ENCODE measurements at places on chromosomes 7 and 10.

DNA sequence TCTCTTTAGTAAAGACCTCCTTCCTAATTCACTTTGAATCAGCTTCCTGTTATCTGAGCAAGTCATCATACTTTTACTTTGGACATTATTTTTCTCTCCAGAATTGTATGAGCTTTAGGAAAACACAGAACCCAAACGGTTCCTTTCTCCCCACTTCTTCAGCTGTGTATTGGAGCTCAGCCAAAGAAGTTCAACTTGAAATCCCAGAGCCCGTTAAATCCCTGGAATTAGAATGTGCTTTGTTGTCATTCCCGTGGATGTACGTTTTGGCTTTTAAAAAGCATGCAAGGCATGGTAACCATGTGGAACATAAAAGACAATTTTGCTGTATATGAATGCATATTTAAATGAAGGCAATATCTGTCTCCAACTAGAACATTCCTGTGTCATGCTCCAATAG lies 46.6 kb downstream of the AGMO start:
- DNase-seq = no peak

GRCh38 chr7:32673275-32673983 lies 178.1 kb downstream of the AVL9 start:
- DNase-seq = no peak

DNA sequence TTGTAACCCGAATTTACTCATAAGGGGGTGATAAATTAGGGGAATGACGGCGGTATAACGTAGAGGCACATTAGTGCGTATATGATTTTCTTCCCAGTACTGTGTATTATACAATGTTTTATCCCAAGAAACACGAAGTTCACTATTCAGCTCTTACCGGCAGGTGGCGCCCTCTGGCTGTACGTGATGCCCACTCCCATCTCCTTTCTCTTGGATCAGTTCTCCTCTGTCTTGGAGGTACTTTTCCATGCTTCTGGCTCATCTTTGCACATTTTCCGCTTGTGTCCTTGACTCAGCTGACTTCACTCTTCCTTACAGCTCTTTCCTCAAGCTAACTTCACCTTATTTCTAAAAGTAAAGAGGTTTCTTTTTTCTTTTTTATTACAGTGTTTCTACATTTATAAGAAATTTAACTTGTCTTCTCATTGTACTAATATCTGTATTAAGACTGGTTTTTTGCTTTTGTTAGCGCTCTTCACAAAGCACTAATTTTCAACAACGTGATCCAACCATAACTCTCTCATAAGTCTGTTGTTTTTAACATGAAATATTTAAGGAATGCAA lies 21.3 kb downstream of the TMEM176B start:
- peak; percentile 60 for DNase-seq

GRCh38 chr7:11830582-11831155 lies 1.3 kb downstream of the THSD7A start:
- no peak for DNase-seq

DNA sequence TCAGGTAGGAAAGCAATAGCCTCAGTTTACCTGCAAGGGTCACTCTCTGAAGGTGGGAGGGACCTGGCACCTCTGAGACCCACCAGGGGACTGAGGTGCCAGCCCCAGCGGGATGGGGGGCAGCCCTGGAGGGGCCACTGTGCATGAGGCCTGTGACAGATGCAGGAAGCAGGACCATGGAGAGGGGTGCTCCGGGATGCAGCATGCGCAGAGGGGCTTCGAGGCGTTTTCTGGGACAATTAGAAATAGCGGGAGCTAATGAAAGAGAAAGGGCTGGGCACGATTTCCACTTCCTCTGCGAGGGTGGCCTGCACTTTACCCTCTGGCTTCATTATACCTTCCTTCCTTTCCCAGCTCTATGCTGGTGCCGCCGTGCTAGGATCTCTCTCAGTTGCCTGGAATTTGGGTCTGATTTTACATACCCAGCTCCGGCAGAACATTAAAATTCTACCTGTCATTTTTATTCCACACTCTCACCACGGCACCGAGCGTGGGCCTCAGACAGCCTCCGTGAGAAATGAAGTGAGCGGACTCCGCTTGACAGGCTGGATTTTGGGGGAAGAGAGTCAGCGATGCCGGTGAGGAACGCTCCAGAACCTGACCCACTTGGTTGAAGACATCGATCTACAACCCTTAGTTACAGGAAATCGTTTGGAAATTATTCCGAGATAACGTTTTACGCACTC lies 333.9 kb upstream of the PFKP start:
- peak; percentile 1 for DNase-seq

GRCh38 chr10:73167458-73167782 lies 388 bp downstream of the ECD start:
- no peak for DNase-seq

GRCh38 chr7:2701832-2702593 lies 14.0 kb downstream of the AMZ1 start:
- peak; percentile 79 for DNase-seq

DNA sequence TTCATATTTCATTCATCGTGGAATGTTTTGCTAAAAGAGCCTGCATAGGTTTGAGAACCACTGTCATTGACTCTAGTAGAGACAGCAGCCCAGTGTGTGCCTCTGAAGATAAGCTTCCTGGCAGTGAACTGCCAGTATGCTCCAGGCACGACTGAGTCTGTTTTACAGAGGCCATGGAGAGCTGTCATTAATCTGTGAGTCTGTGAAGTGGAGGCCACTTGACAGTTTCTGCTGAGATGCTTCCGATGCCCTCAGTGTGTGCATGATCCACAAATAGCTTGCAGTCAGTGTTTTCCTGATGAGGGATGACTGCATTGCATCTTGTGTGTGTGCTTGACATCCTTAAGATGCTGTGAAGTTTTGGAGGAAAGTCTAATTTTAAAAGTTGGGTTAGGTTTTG lies 162.2 kb downstream of the PFKFB3 start:
- DNase-seq = no peak

DNA sequence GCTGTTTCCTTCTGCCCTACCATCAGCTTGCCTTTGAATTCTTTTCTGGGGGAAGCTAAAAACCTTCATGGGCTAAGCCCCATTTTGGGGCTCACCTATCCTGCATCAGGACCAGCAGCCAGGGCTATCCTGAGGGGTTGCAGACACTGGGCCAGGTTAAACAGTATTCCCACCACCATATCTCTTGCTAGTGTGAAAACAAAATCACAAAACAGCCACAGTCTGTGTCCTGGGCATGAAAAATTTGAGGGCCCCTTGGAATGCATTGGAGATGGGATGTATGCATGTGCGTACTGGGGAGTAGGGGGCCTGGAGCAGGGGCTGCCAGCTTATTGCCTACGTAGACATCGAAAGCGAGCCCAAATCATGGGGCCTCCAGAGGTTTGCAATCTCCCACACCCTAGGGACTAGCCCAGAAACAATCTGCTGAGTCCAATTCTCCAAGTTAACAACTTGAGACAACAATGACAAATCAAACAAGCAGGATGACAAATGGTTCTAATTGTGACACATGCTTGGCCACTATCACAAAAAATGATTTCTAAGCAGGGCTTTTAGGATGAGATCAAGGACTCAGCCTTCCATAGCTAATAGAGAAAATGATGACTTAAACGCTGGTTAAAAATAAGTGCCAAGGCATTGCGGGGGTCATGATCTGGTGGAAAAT lies 557.1 kb downstream of the KCNMA1 start:
- no peak for DNase-seq

DNA sequence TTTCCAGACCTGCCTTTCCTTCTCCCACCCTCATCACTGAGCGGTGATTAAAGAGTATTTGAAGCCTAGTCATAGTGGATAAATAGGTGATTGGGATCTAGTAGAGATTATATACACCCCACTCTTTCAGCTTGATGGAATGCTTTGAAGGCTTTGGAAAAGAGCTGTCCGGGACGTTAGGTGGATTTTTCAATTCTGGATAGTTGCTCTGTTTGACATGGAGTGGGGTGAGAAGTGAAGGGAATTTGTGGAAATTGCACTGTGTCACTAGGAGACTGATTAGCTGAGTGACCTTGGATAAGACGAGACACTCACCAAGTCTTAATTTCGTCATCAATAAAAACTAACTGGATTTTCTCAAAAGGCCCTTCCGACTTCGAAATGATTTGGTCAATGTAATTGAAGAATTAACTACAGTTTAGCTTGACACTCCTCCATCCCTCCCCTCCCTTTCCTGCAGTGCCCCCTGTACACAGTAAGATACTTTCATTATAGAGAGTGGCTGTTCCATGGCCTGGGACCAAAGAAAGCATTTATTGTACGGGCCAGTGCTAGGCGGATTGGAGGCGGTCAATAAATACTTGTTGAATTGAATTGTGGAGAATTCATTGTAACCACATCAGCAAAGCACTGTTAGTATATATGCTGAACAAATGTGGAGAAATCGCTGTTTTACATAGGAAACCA lies 962 bp downstream of the ZKSCAN1 start:
- DNase-seq = peak; percentile 70

DNA sequence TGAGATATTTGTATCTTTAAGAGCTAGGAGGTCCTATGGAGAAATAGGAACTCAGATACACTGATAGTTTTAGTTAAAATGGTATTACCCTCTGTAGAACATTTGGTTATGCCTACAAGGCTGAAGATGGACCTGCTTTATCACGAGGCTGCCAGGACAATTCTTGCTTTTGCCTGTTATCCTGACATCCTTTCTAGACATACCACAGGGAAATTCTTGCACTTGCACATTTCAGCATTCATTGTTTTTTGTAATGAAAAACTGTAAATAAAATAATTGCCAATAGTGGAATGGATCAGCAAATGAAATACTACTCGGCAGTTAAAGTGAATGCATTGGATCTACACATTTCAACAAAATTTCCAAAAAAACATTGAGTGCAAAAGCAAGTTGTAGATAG lies 9.7 kb downstream of the COL28A1 start:
- no peak for DNase-seq

DNA sequence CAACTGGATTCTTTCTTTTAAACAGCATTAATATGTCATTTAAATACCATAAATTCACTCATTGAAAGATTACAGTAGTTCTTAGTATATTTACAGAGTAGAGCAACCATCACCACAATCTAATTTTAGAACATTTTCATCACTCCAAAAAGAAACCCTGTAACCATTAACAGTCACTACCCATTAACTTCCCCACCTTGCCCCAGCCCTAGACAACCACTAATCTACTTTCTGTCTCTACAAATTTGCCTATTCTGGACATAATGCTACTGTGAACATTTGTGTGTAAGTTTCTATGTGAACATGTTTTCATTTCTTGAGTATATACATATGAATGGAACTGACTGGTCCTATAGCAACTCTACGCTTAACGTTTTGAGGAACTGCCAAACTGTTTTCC lies 42.4 kb downstream of the P4HA1 start:
- DNase-seq = no peak

DNA sequence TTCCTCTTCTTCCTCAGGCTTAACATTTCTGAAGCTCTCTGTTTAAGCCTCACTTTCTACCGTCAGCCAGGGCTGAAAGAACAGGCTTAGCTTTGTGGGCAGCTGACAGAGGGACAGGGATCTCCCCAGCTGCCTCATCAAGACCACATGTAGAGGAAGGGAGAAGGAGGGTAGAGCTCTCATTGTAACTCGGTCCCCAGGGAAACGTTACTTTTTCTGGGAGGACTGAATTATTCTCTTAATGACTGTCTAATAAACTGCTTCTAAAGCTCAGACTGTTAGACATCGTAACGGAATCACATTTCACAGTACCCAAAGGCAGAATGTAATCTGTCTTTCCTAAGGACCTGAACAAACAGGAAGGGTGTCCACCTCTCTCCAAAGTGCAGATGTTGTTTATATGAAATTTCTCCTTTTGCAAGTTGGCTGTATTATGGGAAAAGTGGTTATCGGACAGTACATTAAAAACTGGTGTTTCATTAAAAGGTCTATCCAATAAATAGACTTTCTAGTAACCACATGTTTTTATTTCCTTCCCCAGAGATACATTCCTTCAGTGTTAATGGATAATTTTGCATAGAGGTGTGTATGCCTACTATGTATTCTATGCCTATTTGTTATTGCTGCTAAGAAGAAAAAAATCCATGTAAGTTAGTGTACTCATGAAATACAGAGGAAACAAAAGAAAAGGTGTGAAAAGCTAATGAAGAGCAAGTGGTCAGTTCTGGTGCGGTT lies 144.2 kb downstream of the CTTNBP2 start:
- DNase-seq = peak; percentile 62

GRCh38 chr7:36747280-36748016 lies 23.2 kb upstream of the AOAH start:
- DNase-seq = no peak

- no peak for DNase-seq
Measured at GRCh38 chr10:91797048-91797690, 1.1 kb upstream of the TNKS2 start.

DNA sequence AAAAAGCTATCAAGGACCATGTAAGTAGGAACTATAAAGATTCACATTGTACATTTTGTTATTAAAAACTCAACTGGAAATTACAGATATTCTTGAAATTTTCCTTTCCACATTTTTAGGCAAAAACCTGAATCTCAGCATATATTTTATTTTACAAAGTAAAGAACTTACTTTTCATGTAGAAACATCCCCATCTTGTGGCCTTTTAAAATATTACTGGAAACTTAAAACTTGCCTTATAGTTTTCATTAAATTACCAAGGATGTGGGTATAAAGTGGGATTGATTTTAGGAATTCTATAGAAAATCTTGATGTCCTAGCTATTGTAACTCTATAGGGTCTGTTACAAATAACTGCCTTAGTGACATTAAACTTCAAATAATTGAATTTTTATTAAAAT lies 10.6 kb downstream of the DBF4 start:
- no peak for DNase-seq

DNA sequence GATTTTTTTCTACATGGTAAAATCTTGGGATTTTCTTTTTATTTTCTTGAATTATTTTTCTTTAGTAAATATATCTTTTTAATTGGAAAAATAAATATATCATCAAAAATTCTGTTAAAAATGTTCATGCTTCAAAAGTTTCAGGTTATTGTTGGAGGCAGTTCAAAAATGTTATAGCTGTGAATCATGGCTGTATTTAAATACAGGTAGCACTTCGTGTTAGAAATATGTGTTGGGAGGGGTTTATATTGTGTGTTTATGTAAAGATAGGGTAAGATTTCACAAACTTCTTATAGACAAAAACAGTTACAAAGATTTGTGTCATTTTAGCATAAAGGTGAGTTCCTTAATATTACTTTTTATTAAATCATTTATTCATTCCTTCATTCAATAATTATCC lies 60.4 kb downstream of the HDAC9 start:
- DNase-seq = no peak

DNA sequence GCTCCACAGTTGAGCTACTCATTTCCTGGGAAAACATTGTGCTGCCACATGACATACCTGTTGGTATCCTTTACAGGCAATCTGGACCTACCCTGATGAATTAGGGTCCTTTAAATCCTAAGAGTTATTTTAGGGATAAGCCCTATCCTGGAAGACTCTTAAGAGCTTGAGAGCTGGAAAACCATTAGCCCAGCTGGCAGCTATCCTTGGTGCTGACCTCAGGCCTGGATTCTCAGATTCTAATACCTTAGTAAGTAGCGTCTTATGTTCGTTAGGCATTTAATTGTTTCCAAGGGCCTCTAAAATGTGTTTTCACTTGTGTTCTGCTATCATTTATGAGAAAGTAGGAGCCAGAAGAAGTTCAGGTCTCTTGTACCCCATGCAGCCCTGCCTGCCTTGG lies 93.0 kb upstream of the SORCS3 start:
- DNase-seq = no peak

- DNase-seq = no peak
Measured at GRCh38 chr10:51800121-51800520, 100.7 kb upstream of the CSTF2T start.

All from nucleus accumbens (tissue), 56 donors.